ENCODE measurements at places on chromosomes 5 and 9. TPM values are rescaled to one million over a fixed set of nuclear protein-coding genes. Genes with fewer than 3 reads are reported as not detected.

DNA sequence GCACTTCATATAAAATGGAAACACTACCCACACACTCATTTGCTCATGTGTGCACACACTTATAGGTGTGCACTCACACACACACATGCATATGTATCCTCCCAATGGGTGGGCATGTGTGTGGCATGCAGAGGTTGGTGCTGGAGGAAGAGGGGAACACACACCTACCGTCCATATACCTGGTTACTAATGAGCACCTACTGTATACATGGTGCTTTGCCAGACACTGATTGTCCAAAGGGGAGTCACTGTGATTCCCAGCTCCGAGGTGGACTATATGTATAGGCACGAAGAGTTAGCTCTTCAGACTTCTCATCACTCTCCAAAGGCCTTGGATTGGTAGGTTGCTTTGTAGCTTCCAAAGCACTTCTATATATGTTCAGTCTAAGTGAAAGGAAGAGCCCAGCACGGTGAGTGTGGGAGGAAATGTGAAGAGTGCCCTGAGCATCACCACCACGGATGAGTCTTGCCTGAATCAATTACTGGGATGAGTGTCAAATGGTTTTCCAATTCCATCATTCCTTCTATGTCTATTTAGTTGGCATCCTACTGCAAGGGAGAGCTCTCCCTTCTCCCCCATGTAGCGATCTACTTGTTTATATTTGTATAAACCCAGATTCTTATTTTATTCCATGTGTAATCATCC lies 12.6 kb upstream of the ERGIC1 start:
- H3K4me1 ChIP-seq, result peaks cover 11% of the 10 kb centered on the region
- no peaks in the 10 kb centered on the region for H3K27me3 ChIP-seq
- no peak for DNase-seq

DNA sequence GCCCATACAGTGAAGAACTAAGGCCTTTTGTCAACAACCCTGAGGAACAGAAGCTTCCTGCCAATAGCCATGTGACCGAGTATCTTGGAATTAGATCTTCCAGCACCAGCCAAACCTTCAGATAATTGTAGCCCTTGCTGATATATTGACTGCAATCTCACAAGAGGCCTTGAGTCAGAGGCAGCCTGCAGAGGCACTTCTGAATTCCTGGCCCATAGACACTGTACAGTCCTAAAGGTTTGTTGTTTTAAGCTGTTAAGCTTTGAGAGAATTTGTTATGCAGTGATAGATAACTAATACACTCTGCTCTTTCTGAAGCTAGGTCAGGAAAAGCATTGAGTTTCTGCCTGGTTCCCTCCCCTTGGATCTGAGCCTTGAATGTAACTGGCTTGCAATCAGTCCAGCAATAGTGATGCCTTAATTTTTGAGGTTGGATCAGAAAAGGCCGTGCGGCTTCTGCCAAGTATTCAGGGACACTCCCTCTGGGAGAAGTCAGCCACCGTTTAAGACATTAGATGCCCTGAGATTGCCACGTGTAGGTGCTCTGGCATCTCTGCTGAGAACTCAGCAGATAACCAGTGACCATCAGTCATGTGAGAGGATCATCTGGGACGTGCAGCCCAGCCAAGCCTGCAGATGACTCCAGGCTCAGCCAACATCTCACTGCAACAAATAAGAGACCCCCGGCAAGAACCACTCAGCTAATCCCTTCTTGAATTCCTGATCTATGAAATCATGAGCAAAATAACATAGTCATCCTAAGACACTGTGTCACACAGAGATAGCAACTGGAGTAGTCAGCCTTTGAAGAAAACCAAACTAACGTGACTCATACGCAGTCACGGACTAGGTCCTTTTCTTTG lies 126.8 kb upstream of the STC2 start:
- peak; percentile 83 for DNase-seq
- peak overlapping the region; percentile 92 for H3K27ac ChIP-seq
- H3K27me3 ChIP-seq, result no peaks in the 10 kb centered on the region
- no peaks in the 10 kb centered on the region for H3K36me3 ChIP-seq
- no peak overlapping the region for H3K4me3 ChIP-seq

GRCh38 chr5:149323621-149324205 lies 21.6 kb upstream of the GRPEL2 start:
- no peak overlapping the region for H3K4me3 ChIP-seq
- H3K4me1 ChIP-seq, result peaks cover 28% of the 10 kb centered on the region
- peak overlapping the region; percentile 13 for H3K27ac ChIP-seq
- no peak for DNase-seq

DNA sequence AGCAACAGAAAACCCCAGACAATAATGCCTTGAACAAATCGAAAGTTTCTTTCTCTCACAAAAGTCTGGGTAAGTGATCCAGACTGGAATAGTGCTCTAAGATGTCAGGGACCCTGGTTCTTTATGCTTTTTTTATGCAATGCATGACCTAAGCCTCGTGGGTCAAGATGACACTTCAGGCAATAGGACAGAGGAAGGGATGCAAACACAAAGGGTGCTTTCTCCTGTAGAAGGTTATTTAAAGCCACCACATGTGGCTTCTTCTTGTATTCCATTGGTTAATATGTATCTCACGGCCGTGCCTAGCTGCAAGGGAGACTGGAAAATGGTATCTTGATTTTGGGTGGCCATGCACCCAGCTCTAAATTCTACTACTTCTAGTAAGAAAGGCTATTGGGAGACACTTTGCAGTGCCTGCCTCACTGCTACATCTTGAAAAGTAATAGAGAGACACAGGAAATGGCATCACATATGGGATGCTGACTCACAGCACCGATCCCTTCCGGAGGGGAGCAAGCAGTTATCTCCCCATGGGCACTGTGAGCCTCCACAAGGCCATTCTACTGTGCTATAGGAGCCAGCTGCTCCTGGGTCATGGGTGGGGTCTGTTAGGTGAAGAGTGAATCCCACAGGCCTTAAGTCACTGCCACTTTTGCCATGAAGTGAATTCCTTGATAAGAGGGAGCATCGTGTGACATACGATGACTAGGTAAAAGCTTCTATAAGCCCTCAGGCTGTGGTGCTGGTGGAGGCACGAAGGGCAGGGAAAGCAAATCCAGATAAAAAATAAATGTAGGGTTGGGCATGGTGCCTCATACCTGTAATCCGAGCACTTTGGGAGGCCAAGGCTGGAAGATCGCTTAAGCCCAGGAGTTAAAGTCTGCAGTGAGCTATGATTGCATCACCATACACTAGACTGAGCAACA lies 32.5 kb upstream of the RAB14 start:
- H3K27ac ChIP-seq, result no peak overlapping the region
- no peak for DNase-seq
- no peak overlapping the region for H3K4me3 ChIP-seq
- H3K36me3 ChIP-seq, result no peaks in the 10 kb centered on the region

- peaks cover 73% of the 10 kb centered on the region for H3K36me3 ChIP-seq
- no peak for DNase-seq
- no peaks in the 10 kb centered on the region for H3K27me3 ChIP-seq
- no peak overlapping the region for H3K27ac ChIP-seq
- no peak overlapping the region for H3K4me3 ChIP-seq
Observed at GRCh38 chr5:138559937-138560336, 15.3 kb downstream of the HSPA9 start.

- no peak overlapping the region for H3K4me3 ChIP-seq
- H3K4me1 ChIP-seq, result no peaks in the 10 kb centered on the region
- H3K27me3 ChIP-seq, result no peaks in the 10 kb centered on the region
- H3K36me3 ChIP-seq, result no peaks in the 10 kb centered on the region
- DNase-seq, result no peak
- no peak overlapping the region for H3K27ac ChIP-seq
Observed at GRCh38 chr5:4036861-4037260, 441.2 kb downstream of the IRX1 start.

The DIPK1B gene
- 45.1 TPM for total RNA-seq

The GDNF gene
- 0.31 TPM for total RNA-seq

Measured in right atrium auricular region (tissue), 2 donors.